ENCODE measurements at places on chromosomes 4 and X.
A peak's percentile ranks its signal among the peaks of the same experiment; 100 is the strongest.

GRCh38 chrX:57417827-57418226 is 131.3 kb downstream of the FAAH2 start:
- DNase-seq: no peak

- peak; percentile 68 for DNase-seq
Observed at GRCh38 chr4:72209600-72209999, 177.8 kb downstream of the NPFFR2 start.

DNA sequence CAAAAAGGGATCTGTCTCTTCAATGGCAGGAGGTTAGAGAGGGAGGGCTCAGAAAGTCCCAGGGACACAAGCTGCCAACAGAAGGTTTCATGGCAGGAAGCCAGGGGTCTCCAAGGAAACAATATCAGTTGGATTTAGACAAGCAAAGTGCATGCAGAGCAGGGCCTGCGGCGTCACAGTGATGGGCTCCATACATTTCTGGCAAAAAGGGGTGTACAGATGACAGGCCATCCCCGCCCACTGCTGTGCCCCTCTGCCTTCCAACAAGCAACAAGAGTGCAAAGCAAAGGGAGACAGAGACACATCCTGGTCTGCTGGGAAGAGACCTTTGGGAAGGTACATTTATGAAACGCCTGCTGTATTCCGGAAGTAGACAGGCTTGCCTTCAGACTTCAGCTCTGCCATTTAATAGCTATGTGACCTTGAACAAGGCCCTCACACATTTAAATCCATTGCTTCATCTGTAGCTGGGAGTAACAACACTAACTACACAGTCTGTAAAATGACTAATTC is 121.2 kb downstream of the AFAP1 start:
- DNase-seq: no peak

DNA sequence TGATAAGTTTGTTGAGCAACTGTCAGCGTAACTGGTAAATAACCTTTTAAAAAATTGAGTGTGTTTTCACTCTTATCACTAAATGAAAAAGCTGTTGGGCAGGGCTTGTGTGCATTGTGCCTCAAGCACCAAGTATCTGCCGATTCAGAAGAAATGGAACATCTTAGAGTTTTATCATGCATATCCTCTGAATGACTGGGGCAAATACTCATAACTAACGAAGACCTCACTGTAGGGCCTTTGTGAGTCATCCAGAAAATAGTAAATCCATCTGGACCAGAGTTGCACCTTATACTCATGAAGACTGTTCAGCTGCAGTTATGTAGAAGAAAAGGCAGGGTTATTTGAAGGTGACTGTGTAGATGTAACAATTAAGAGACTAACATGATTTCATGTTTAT is 222.1 kb downstream of the CAMK2D start:
- DNase-seq: no peak

DNA sequence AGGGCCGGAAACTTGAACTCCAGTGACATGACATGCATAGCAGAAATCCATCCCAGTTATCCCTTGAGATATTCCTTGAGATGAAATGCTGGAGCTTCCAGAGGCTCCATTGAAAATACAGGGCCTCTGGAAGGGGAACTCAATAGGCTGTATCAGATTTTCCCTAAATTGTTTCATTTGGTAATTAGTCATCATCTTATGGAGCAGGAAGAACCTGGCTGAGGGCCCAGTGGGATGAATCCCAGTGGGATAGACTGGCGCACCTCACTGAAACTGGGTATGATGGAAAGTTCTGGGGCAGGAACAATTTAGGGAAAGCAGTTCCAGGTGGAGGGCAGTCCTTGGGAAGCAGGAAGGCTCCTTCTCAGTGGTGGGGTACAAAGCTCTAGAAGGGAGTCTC is 307.8 kb upstream of the DIPK2B start:
- DNase-seq: peak; percentile 26

DNA sequence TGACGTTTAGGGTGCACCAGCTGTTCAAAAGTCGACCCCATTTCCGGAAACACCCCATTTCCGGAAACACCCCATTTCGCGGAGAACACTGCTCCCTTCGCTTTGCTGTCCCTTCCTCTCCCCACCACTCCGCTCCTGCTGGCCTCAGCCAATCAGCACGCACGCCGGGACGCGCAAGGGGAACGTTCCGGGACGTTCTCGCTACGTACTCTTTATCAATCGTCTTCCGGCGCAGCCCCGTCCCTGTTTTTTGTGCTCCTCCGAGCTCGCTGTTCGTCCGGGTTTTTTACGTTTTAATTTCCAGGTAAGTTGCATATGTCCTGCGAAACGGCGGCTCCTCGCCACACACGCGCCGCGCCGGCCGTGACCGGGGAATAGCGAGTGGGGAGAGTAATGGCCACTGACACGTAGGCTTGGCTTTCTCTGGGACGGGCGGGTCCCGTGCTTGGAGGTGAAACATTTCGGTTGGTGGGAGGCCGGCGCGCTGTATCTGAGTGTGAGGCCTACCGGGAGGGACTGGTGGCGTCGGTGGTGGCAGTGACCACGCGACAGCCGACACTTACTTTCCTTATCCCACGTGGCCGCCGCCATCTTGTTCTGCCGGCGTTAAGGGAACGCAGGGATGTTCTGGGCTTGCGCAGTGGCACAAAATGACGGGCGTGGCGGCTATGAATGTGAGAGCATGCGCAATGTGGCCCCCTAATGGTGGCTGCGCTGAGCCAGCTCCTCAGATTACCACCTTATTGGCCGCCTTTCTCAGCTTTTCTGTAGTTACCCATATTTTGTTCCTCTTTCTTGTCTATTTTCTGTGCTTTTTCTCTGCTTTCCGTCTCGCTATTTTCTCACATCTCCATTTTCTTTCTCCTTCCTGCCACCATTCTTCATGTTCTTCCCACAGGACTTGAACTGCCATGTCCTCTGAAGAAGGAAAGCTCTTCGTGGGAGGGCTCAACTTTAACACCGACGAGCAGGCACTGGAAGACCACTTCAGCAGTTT is at the start of gene RBM3:
Gene RBM3 (plus strand): TSS at position 215 of the 997 bp plus-strand sequence. CDS start 697 bp downstream, at position 912.
- peak; percentile 89 for DNase-seq

DNA sequence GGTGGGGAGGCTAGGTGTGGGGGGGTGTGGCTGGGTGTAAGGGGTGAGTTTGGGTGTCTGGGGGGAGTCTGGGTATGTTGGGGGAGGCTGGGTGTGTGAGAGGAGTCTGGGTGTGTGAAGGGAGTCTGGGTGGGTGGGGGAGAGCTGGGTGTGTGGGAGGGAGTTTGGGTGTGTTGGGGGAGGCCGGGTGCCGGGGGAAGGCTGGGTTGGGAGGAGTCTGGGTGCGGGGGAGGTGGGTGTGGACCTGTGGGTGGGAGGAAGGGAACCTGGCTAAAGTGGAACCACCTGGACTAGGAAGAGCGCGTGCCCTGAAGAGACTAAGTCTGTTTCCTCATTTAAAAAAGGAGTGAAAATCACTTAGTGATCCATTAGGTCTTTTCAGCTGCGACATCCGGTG is 18.3 kb downstream of the SPON2 start:
- no peak for DNase-seq

DNA sequence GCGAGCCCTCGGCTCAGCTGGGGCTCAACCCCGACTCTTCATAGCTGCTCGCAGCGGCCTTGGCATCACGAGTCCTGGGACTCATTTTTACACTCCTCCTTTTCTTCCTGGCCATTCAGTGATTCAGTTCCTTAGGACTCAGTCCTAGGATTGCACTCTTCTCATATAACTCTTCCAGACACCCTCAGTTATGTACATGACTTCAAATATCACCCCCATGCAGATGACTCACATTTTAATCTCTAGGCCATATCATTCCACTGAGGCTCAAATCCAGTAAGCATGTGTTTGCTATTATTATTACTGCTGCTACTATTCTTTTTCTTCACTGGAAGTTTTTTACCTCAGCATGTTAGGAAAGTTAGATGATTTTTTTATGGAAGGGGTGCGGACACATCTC is 14.4 kb downstream of the ITGB1BP2 start:
- DNase-seq: no peak

DNA sequence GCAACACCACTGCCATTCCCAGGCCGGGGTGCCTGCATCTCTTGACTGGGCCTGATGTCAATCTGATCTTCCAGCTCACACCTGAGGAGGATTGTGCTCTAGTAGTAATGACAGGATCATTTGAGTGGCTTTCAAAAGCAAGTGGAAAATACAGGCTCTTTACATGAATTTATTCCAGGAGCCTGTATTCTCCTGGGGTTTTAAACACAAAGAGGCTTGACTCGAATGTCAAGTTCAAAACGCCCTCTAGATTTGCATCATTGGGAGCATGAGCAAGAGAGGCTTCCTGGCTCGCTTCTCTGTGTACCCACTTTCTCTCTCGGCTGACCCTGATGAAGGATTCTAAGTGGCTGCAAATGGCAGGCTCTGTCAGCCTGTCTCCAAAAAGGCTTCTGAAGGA is 199.5 kb upstream of the PUDP start:
- DNase-seq: no peak

- no peak for DNase-seq
Observed at GRCh38 chr4:2950221-2950989, 12.8 kb downstream of the NOP14 start.

GRCh38 chr4:30399476-30399875 is 320.7 kb upstream of the PCDH7 start:
- DNase-seq: no peak

- peak; percentile 52 for DNase-seq
Observed at GRCh38 chr4:88008122-88008742, 797 bp downstream of the PKD2 start.

GRCh38 chr4:146633471-146633800 is 5.3 kb upstream of the POU4F2 start:
- no peak for DNase-seq

- DNase-seq: no peak
Observed at GRCh38 chrX:131828482-131828881, 194.6 kb upstream of the STK26 start.

DNA sequence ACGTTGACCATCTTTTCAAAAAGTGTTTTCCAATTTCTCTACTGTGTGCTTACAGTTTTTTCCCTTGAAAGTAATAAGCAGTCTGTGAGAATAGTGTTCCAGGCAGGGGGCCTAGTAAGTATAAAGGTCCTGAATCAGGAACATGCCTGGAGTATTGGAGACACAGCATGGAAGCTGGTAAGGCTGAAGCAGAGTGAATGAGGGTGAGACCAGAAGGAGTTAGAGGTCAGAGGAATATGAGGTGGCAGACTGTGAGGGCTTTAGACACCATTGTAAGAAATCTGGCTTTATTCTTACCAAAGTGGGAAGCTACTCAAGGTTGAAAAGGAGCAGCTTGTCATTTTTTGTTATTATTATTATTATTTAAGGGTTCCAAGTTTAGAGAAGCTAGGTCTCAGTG is 107.4 kb downstream of the CT47B1 start:
- no peak for DNase-seq

DNA sequence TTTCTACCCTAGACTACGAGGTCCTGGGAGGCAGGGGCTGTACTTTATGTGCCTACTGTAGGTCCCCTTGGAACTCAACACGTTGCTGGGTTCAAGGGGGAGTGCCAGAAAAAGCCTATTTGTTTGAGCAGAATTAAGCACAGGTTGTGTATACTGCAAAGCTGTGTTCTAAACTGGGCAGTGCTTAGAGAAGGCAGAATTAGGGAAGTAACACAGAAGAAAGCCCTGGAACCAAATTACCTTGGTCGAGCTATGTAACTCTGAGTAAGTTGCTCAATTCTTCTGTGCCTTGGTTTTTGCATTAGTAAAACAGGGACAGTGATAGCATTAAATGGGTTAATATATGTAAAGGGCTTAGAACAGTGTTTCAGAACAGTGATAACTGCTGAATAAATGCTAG is 245.0 kb upstream of the SFRP2 start:
- DNase-seq: no peak

DNA sequence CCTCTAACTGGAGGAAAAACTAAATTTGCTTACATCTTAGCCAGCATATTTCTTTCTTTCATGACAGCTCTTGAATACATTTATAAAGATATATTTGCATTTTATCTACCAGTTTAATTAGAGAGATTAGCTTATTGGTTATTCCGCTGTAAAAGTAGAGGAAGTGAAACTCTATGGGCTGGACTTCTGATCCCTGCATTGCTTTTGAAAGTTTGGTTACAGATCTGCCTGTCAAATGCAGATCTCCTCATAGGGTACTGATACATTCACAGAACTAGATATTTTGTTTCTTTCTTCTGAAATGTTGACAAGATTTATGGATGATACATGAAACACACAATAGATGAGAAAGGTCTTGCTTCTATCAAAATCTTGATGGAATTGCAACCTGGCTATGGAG is 581.4 kb upstream of the AADAT start:
- DNase-seq: no peak

DNA sequence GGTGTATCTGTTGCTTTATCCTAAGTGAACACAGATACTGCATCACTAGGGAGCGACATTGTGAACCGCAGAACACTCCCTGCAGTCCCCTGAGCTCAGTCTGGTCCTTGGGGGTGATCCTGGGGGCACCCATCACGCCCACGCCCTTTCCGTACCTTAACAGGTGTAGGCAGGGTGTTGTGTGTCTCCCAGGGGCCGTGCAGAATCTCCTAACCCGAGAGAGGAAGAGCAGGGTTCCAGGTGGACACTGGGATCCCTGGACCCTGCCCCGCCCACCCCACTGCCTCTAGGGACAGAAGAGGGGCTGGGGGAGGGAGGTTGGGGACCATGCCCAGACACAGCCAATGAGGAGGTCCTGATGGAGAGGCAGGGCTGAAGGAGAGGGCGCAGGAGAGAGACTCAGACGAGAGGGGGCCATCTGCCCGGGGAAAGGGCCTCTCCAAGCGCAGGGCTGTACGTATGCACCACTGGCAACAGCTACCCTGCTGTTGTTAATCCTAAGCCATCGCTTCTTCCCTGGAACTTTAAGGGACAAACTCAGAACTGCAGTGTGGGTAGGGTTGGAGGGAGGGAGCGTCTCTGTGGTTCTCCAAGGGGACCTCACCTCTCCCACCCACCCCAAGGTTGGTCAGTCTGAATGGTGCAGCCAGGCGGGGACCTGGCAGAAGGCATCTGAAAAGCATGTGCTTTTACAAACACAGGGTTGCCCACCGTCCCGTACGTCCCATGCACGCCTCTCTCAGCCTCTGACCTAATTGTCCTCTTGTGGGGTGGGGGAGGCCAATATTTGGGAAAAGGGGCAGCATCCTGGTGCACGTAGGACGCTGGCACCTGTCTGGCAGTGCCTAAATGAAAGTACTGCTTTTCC is 2.5 kb downstream of the P2RY8 start:
- DNase-seq: no peak

GRCh38 chr4:133096972-133097371 is 52.1 kb upstream of the PCDH10 start:
- DNase-seq: no peak

DNA sequence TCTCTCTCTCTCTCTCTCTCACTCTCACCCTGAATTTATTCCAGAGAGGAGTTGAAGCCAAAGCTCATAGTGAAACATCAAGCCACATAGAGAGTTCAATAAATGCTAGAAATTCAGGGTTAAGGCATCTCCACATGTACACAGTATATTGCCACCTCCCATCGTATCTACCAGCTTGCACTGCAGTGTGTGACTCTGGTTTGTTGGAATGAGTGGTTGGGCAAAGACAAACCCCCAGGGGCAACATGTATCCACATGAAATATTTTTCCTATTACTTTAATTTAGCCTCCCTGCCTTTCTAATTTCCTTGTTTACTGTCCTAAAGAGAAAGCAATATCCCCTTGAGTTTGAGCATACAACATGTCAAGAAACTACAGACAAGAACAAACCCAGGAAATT is 247.3 kb downstream of the SPATA18 start:
- DNase-seq: no peak

GRCh38 chrX:149531599-149531998 is 9.2 kb upstream of the EOLA1 start:
- DNase-seq: no peak

Measured in RWPE1 (cell line).